PC-9 (cell line): ENCODE measurements at places on chromosomes 5 and 9.

GRCh38 chr5:37722236-37723161, 117.3 kb downstream of the GDNF start:
- H3K36me3 ChIP-seq, result no peaks in the 10 kb centered on the region
- peak; percentile 32 for DNase-seq
- H3K27me3 ChIP-seq, result no peaks in the 10 kb centered on the region

- H3K4me3 ChIP-seq, result no peak overlapping the region
- H3K36me3 ChIP-seq, result no peaks in the 10 kb centered on the region
- H3K27me3 ChIP-seq, result peaks cover 45% of the 10 kb centered on the region
- no peaks in the 10 kb centered on the region for H3K4me1 ChIP-seq
- DNase-seq, result no peak
- H3K27ac ChIP-seq, result no peak overlapping the region
Observed at GRCh38 chr9:124017051-124017928, 5.7 kb downstream of the LHX2 start.

- no peaks in the 10 kb centered on the region for H3K36me3 ChIP-seq
- H3K27ac ChIP-seq, result no peak overlapping the region
- peaks cover 6% of the 10 kb centered on the region for H3K4me1 ChIP-seq
- H3K27me3 ChIP-seq, result no peaks in the 10 kb centered on the region; the same call in 1 of the 2 replicates
Observed at GRCh38 chr9:130681769-130682420, 11.7 kb upstream of the EXOSC2 start.

- no peaks in the 10 kb centered on the region for H3K27me3 ChIP-seq
- no peak overlapping the region for H3K4me3 ChIP-seq
- peaks cover 6% of the 10 kb centered on the region for H3K4me1 ChIP-seq
- H3K27ac ChIP-seq, result no peak overlapping the region
- no peak for DNase-seq
Observed at GRCh38 chr5:73812457-73812856, 186.5 kb downstream of the ARHGEF28 start.

DNA sequence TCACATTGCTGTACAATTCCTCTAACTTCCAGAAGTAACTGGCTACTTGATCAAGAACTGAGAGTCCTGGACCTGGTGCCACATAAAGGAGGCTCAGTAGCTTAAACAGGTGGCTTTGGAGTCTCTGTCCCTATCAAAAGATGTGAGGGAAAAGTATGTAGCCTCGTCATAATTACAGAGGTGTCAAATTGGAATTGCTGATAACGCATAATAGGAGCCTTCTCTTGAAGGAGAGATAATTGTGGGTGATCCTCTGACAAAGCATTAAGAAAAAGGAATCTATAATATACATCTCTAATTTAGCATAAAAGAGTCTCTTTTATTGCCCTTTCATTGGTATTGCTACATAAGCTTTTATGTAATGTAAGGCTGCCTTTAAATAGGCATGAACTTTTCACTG, 1246.4 kb upstream of the CDH9 start:
- no peaks in the 10 kb centered on the region for H3K36me3 ChIP-seq
- H3K27ac ChIP-seq, result no peak overlapping the region
- no peak overlapping the region for H3K4me3 ChIP-seq
- H3K4me1 ChIP-seq, result no peaks in the 10 kb centered on the region
- no peaks in the 10 kb centered on the region for H3K27me3 ChIP-seq
- DNase-seq, result no peak

GRCh38 chr9:116490321-116490720, 196.8 kb upstream of the TRIM32 start:
- no peaks in the 10 kb centered on the region for H3K36me3 ChIP-seq
- H3K27me3 ChIP-seq, result no peaks in the 10 kb centered on the region
- no peaks in the 10 kb centered on the region for H3K4me1 ChIP-seq
- H3K27ac ChIP-seq, result no peak overlapping the region

- H3K4me3 ChIP-seq, result no peak overlapping the region
- DNase-seq, result no peak
- H3K4me1 ChIP-seq, result no peaks in the 10 kb centered on the region
- H3K27me3 ChIP-seq, result peaks cover 12% of the 10 kb centered on the region
- H3K36me3 ChIP-seq, result no peaks in the 10 kb centered on the region
Observed at GRCh38 chr5:156800929-156801328, 49.2 kb upstream of the PPP1R2B start.

DNA sequence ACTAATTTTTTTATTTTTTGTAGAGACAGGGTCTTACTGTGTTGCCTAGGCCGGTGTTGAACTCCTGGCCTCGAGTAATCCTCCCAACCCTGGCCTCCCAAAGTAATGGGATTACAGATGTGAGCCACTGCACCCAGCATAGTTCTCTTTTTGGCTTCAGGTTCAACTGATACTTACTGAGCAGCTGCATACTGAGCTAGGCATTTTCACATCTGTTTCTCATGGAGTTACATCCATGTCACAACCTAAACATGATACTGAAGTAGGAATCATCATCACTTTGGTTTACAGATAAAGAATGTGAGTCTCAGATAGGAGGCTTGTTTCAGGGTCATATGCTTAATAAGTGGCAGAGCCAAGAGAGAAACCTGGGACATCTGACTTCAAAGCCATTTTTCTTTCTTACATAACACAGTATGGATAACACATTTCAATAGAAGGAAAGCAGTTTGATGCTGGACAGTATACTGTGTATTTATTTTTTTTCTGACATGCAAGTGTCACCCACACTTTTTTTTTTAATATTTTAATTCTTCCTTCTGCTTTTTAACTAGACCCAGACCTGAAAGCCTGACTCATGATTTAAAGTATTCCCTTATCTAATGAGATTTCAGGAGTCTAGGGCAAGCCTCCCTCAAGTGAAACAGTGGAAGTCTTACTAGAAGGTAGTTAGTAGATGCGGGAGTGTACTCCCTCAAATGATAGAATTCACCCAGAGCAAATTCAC, 90.8 kb downstream of the HACD4 start:
- no peaks in the 10 kb centered on the region for H3K36me3 ChIP-seq
- no peak overlapping the region for H3K4me3 ChIP-seq
- no peaks in the 10 kb centered on the region for H3K4me1 ChIP-seq
- no peak overlapping the region for H3K27ac ChIP-seq
- no peaks in the 10 kb centered on the region for H3K27me3 ChIP-seq
- DNase-seq, result no peak

GRCh38 chr9:126797903-126798302, 6.9 kb upstream of the ZBTB43 start:
- H3K27ac ChIP-seq, result no peak overlapping the region
- peaks cover 28% of the 10 kb centered on the region for H3K4me1 ChIP-seq
- no peak overlapping the region for H3K4me3 ChIP-seq
- H3K27me3 ChIP-seq, result no peaks in the 10 kb centered on the region
- DNase-seq, result no peak

- DNase-seq, result no peak
- no peaks in the 10 kb centered on the region for H3K36me3 ChIP-seq
- H3K27ac ChIP-seq, result no peak overlapping the region
- H3K27me3 ChIP-seq, result no peaks in the 10 kb centered on the region
Observed at GRCh38 chr5:143836161-143836725, 24.3 kb downstream of the HMHB1 start.

- no peaks in the 10 kb centered on the region for H3K27me3 ChIP-seq
- no peak overlapping the region for H3K27ac ChIP-seq
- no peak for DNase-seq
Observed at GRCh38 chr5:143641549-143642355, 170.2 kb upstream of the HMHB1 start.

DNA sequence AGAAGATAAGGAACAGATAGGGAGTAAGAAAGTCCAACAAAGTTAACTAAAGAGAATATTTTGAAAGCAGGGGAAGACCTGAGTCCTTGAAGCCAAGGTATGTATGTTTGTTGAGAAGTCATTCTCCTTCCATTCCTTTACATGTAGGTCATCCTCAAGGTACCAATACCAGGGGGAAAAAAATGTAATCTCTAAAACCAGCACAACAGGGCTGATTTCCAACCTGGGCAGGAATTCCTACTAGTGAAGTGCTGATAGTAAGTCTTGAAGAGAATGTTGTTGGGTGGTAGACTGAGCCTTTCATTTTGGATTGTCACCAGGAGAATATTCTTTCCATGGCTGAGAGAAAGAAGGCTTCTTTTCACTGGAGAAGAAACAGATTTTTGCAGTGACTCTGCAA, 117.1 kb upstream of the ZNF462 start:
- DNase-seq, result no peak
- no peaks in the 10 kb centered on the region for H3K27me3 ChIP-seq
- H3K27ac ChIP-seq, result no peak overlapping the region
- H3K4me3 ChIP-seq, result no peak overlapping the region
- H3K4me1 ChIP-seq, result no peaks in the 10 kb centered on the region

DNA sequence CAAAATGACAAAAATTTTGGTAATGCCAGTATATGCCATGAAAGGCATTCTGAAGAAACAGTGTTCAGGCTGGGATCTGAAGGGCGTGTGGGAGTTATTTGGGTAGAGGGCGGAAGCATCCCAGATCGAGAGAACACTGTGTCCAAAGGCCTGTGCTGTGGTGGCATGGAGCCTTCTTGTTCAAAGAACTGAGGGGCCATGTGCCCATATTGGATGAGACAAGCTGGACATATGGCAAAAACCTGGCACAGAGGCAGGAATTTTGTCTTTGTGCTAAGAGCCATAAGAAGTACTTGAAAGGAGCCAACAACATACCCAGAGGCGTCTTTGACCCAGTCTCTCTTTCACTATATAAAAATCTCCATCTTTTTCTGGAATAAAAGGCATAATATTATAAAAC, 128.0 kb downstream of the SYK start:
- no peaks in the 10 kb centered on the region for H3K27me3 ChIP-seq
- H3K4me1 ChIP-seq, result 0 out of 2 replicates have a peak, but pooled peaks cover 5% of the 10 kb centered on the region
- DNase-seq, result no peak
- no peaks in the 10 kb centered on the region for H3K36me3 ChIP-seq

DNA sequence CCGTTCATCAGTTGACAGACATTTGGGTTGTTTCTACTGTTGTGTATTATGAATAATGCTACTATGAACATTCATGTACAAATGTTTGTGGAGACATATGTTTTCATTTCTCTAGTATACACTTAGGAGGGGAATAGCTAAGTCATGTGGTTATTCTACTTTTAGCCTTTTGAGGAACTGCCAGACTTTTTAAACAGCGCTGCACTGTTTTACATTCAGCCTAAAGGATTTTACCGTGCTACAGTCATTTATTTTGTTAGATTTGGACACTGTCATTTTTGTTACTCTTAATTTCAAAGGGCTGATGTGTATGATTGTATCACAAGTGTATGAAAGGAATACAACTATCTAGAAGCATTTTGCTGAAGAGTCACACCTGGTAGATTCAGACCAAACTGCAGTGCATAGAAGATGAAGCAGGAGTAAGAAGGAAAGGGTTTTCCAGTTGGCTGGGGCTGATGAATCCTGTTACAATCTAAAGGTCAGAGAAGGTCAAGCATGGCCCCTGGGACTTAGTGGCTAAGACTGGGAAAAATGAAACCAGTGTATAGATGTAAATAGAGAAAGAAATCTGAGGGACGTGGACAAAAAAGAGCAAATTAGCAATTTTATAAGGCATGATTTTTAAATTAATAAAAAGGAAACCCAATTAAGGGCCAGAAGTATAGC, 509.7 kb downstream of the PSAT1 start:
- H3K27ac ChIP-seq, result no peak overlapping the region
- DNase-seq, result no peak
- H3K4me1 ChIP-seq, result no peaks in the 10 kb centered on the region
- H3K4me3 ChIP-seq, result no peak overlapping the region
- H3K36me3 ChIP-seq, result no peaks in the 10 kb centered on the region
